ENCODE measurements at places on chromosomes 11 and 22.

- DNase-seq: no peak
These were observed 204.5 kb downstream of the BRD1 start for GRCh38 chr22:49623176-49623575.

DNA sequence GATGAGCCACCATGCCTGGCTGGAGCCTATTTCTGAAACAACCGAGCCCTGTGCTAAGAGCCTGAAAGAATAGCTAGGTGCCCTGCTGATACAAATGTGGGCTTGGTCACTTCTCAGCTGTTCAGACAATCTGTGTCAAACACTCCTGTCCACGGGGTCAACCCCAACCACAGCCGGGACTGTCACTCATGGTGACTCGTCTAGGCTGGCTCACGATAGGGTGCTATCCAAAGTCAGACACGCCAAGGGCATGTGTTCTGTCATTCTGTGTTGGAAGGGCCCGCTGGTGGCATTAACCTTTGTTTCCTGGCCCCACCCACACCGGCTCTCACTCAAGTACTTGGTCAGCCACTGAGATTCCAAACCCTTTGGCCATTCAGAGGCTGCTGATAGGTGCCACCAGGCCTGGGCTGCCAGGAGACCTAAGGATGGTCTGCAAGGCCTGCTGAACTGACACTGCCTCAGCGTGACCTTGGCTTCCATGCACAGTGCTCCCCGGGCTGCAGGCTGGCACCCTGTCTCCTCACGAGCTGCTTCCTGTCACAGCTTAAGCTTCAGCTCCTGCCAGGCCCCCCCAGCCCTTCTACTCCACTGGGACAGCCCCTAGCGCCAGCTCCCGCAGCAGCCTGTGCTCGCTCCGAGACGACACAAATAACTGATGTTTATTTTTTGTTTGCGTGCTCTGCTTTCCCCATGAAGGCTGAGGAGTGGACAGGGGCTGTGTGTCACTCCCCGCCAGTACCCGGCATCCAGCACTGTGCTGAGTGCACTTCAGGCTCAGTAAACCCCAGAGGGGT, 14.2 kb upstream of the CDC42BPG start:
- DNase-seq: peak; percentile 80

GRCh38 chr11:119169282-119169719, 776 bp downstream of the NLRX1 start:
- peak; percentile 57 for DNase-seq

DNA sequence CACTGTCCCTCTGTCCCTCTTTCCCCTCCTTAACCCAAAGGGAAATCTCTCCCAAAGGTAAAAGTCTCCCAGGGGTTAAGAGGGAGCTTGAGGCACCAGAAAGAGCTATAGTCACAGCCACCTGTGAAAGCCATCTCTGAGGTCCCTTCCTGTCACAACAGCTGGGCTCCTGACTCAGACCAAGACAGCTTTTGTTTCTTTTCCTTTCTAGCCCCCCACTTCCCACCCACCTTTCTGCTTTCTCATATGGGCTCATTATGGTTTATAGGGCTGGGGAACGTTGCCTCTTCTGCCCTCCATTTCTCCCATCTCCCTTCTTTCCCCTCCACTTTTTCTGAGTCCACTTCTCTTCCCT, 19.1 kb downstream of the MIF start:
- no peak for DNase-seq

DNA sequence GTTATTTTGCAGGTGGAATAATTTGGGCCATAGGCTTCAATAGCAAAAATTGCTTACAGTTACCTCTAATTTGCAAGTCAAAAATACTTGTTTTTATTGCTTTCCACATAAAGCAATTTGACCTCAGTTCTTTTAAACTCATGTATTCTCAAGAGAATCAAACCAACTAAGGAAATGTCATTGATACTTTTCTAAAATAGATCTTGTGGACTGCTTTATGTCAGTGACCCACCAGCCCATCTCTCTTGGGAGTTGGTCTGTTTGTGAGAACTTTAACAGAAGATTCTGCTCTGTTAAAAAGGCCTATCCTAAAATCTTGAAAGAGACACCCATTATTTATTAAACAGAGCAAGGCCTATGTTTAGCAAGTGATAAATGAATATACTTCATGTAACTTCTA, 75.2 kb downstream of the DDIAS start:
- DNase-seq: no peak

GRCh38 chr11:130904380-130904779, 11.9 kb downstream of the SNX19 start:
- DNase-seq: no peak
